Endothelial cell (in vitro differentiated cells): ENCODE measurements at places on chromosomes 4 and X.

DNA sequence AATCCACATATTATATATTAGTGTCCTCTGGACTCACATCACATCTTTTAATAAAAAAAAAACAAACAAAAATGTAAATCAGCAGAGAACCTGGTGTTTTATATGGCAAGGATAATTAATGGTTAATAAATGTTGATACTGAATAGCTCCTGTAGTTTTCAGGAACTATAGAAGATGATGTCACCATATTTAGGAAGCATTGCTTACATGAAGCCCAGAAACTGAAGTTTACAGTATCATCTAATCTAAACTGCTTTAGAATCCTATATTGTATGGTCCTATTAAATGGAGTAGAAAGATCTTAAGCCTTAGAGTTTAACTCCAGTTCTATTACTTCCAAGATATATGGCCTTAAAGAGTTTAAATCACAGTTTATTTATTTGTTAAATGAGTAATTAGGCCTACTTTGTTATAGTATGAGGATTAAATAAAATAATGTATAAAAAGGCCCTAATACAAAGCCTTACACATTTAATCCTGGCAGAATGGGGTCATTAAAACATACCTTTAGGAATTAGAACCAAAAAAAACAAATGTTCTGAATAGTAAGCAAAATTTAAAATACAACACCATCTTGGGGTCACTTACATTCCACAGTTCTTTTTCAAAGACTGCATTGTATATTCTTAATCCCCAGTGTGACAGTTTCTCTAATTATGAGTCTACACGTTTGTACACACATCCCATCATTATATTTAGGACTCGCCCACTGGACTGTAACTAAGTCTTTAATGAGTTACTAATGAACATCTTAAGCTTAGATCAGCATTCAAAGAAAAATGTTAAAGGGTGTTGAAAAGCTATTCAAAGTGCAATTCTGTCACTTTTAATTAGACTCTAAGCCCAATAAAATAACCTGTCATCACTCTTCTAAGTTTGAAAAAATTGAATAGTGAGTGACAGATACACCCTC, 305.9 kb downstream of the ADGRL3 start:
- no peak for DNase-seq

GRCh38 chr4:125527681-125528080, 212.9 kb downstream of the FAT4 start:
- no peak for DNase-seq

DNA sequence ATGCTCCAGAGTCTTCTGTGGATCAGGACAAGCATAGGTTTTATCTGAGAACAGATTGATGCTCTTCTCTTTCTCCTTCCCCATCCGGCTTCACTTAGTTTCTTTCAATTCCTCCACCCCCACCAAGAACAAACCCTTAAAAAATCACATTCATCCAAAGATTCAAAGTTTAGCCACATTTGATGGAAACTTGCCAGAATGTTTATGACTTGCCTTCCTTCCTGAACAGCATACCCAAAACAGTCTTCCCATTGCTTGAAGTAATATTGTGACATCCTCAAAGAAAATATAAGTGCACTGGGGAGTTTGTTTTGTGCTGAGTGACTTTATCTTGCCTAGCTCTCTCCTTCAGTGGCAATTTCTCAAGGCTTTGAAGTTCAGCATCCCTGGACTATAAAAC, 83.0 kb downstream of the MAGEB17 start:
- no peak for DNase-seq

- DNase-seq = no peak
These were observed 87.1 kb upstream of the USP9X start for GRCh38 chrX:40998123-40998522.

DNA sequence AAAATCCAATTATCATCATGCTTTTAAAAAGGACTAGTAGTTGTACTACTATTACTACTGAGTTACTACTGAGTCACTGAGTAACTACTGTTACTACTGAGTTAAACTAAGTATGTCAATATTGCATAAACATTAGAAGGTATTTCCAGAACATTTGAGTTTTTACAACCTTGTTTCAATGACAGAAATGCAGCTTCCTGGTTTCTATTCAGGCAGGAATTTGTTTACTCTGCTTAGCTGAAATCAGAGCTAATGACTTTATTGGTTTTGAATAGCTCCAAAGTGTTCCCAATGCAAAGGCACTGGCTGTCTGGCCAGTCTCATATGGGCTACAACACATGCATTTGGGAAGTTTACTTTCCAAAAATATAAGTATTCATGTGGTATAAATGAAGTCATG, 12.0 kb downstream of the RPS6KA6 start:
- no peak for DNase-seq

- DNase-seq = no peak
These were observed 113.2 kb upstream of the SPRY1 start for GRCh38 chr4:123283371-123283895.

DNA sequence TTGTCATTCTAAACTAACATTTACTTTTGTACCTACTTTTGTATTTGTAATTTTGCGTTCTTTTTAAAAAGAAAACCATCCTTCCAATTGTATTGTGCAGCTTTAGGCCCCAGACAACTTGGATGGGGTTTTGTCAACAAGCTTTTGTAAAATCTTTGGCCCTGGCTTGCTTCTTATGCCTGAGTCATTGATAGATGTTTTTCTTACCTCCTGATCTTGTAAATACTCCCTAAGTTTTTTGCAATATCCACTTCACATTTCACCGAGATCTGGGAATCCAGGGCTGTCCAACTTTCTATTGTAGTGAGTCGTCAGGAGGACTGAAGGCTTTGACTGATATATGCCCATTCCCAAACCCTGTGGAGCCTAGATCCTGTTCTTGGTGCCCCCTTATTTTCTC, 126.9 kb upstream of the GUCY1A1 start:
- DNase-seq = no peak

DNA sequence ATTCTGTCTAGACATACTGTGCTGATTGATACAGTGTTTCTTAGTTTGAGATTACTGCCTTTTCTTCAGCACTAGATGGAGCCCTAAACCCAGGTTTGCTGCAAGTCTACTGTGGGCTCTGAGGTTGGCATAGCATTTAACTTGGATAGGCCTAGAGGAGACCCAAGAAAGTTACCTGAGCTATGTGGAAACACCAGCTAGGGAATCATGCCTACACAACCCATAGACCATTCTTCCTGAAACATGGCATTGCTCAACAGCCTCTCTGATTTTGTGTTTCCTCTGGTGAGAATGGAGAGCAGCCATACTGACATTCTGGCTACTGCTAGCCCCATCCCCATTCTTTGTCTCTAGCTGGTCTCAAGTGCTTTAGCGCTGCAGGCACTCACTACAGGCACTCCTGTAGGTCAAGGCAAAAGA, 287.7 kb upstream of the PCDH18 start:
- peak; percentile 33 for DNase-seq

- DNase-seq = no peak
These were observed 104.1 kb upstream of the CASK start for GRCh38 chrX:42027367-42028000.

DNA sequence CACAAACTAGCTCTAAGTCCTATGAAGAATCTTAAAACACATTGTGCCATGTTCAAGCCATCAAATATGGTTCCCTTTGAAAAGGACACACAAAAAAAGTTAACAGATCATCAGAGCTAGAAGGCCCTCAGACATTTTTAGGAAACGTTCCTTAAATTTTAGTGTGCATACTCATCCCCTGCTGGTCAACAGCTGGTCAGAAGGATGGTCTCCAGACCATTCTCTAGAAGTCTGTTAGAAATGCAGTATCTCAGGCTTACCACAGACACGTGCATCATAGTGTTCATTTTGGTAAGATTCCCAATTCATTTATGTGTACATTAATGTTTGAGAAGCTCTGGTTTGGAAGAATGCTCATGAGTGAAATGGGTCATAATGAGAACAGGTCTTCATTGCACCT, 523.1 kb downstream of the INPP4B start:
- no peak for DNase-seq

DNA sequence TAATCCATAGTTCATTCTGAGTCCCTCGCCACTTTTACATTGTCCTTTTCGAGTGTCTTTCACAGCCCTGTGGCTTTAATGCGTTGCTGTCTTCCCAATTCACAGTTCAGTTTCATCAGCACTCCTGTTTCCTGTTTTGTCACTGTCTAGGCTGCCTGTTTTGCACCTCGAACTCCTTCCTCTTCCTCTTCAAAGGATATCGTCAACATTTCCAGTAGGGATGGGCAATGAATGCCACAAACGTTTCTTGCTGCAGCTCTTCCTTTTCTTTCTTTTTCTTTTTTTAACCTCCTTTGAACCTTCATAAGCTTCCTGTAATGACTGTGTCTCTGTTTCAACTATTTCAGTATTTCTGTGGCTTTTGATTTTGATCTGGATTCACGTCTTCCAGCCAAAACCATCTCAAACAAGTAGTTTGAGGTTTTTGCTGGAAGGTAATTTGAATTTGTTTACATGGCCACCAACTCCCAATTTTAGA, 105.4 kb downstream of the ANXA3 start:
- no peak for DNase-seq

- no peak for DNase-seq
These were observed 12.7 kb downstream of the ACOX3 start for GRCh38 chr4:8427761-8428287.

DNA sequence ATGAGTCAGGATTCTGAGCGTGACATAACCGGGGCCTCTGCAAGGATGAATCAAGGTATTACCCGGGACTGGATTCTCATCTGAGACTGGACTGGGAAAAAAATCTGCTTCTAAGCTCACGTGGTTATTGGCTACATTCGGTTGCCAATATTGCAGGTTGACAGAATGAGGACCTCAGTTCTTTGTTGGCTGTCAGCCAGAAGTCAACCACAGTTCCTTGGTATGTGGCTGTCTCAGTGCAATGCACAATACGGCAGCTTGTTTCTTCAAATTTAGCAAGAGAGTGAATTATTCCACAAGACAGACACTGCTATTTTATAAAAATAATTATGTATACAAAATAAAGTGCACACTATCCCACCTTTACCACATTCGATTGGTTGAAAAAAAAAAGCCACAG, 424.2 kb downstream of the KLHL4 start:
- no peak for DNase-seq

GRCh38 chrX:11765449-11765848, 7.4 kb downstream of the MSL3 start:
- no peak for DNase-seq

GRCh38 chr4:71906096-71906495, 122.2 kb upstream of the GC start:
- no peak for DNase-seq

DNA sequence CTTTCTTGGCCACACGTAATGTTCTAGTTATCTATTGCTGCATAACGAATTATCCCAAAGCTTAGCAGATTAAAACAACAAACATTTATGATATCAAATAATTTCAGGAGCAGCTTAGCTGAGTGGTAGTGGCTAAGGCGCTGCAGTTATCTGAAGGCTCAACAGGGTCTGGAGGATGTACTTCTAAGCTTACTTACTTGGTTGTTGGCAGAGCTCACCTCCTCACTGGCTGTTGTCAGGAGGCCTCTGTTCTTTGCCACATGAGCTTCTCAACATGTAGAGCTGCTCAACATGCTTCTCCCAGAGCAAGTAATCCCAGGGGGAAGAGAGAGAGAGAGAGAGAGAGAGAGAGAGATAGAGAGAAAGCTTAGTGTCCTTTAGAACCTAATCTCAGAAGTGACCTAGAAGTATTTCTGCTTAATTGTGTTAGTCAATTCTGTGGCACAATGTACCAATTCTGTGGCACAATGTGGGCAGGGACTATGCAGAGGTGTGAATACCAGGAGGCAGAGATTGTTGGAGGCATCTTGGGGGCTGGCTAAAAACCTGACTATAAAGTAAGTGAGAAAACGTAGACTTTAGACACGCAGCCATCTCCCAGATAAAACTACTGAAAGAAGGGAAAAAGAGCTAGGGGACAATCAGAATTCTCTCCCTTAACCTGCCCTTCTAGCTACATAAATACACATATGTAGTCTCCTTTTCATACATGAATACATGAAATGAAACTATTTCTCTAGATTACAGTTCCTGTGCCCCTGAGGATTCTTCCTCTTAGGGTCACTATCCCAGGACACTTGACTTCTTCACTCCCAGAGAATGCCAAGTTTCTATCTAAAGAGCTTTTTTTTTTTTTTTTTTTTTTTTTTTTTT, 40.2 kb downstream of the HOPX start:
- DNase-seq = no peak

- no peak for DNase-seq
These were observed 18.2 kb downstream of the SH3KBP1 start for GRCh38 chrX:19869193-19869592.

DNA sequence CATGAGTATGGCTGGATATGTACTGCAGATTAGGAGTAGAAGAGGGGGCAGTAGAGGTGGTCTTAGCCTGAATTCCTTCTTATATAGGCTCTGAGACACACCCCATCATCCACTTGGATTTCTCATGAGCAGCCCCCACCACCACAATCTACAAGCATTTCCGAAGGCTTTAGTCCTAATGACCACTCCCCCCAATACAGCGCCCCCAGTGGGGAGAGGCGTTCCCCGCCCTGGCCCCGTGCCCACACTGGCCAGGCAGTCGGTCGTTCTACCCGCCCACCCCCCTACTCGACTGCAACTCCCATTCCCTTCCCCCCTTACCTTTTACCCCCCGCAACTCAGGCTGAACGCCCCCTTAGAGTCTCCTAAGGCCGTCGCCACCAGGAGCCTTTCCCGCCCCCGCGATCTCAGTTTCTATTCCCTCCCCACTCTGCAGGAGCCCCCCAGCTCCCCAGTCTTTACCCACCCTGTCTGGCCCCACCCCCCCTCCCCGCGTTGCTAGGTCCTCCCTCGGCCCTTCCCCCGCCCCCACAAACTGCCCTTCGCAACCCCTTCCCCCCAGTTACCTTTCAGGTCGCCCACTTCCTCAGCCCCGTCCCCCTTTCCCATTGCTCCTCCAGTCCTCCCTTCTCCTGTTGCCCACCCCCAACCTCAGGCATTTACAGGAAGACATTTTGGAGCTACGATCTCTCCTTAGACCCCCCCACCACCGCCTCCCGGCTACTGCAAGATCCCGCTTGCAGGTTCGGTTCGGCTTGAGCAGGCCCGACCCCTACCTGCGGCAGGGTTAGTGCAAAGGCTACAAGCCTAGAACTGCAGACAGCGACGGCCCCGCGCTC, 468 bp downstream of the ZMYM3 start:
- peak; percentile 61 for DNase-seq

GRCh38 chr4:58061967-58062366, 951.8 kb upstream of the IGFBP7 start:
- DNase-seq = no peak

DNA sequence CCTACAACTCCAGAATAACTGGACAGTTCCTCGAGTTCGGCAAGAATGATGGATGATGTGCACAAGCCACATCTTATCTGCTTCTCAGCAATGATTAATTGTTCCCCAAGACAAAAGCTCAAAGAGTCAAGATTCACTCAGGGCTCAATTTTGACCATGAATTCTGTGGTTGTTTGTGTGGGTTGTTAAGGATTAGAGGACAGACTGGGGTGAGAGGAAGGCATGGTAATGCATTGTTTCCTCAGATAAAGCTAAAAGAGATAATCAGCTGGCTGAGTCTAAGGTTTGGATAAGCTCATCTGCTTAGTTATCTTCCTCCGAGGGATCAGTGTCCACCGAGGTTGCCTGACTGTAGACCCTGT, 161.0 kb downstream of the CPEB2 start:
- no peak for DNase-seq

DNA sequence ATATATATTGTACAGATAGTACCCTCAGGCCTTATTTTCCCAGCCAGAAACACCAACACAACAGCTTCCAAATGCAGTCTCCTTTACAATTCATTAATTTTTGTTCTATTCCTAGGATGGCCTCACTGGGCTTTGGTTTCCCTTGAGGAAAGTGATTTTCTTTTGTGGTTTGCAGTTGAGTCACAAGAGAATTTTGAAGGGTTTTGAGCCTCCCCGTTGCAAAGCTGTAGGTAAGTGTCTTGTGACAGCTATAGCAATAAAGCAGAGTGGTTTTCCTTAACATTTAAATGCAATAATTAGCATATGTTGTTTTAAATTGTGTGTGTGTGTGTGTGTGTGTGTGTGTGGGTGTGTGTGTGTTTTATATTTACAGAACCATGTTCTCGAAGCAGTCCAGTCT, 54.1 kb upstream of the WDR17 start:
- no peak for DNase-seq
